ENCODE measurements at places on chromosomes 16 and 17.

DNA sequence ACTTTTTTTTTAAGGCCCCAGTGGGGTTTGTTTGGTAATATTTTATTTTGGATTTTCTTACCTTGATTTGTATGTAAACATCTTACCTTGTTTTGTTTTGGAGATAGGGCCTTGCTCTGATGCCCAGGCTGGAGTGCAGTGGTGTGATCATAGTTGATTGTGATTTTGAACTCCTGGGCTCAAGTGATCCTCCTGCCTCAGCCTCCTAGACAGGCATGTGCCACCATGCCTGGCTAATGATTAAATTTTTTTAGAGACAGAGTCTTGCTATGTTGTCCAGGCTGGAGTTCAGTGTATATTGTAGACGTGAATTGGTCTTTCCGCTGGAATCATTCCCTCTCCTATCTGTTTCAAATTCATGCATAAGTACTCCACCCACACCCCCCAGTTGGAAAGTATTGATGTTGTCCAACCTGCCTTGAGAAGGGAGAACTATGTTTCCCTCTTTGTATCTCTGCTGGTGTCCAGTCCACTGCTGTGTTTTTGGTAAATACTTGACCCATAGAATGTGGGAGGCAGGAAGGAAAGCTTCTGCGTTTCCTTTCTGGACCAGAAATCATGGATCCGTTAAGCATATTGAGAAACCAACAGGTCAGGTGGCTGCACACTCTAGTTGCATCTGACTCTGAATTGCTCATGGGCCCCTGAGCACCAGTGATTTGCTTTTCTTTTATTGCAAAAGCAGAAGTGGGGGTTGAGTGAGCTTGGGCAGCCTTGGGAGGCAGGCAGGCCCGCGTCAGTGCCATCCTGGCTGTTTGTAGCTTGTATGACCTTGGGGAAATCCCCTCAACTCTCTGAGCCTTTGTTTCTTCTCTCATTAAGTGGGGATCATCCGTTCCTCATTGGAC, 25.0 kb downstream of the RMI2 start:
- no peak for DNase-seq

- DNase-seq: no peak
Observed at GRCh38 chr17:48006936-48007709, 30.5 kb downstream of the COPZ2 start.

GRCh38 chr16:1621851-1622250, 9.7 kb downstream of the CRAMP1 start:
- DNase-seq: no peak

- no peak for DNase-seq
Observed at GRCh38 chr16:59907611-59908010, 1173.5 kb upstream of the GOT2 start.

DNA sequence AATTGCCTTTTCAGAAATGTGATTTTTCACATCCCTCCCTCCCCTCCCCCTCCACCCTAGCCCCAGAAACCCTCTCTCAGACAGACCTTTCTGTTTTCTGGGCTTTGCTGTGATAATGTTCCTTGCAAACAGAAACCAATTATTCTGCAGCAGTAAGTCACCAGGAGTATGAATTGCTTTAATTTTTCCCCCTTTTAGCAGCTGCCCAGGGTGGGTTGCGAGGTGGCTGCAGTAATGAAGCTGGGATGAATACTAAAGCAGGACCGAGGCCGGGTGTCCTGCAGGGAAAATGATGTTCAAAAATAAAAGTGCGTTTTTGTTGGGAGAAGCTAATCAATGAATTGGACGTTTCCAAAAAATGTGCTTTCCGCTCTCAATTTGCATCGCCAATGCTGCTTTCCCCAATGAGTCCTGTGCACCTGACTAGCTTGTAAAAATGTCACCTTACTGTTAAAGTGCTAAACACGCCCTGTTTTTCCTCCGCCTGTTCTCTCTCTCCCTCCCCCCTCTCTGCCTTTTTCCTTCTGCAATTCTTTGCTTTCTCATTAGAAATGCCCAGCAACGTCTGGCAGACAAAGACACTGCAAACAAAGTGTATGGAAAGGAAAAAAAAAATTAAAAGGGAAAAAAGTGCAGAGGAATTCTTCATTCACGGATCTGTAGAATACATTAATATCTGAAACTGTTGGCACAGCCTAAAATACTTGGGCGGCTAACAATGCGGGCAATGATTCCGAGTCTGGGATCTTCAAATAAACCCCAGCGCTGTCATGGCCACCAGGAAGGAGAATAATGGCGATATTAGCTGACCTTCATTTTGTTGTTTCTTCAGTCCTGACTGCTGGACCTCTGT, 244.1 kb downstream of the STX8 start:
- no peak for DNase-seq

DNA sequence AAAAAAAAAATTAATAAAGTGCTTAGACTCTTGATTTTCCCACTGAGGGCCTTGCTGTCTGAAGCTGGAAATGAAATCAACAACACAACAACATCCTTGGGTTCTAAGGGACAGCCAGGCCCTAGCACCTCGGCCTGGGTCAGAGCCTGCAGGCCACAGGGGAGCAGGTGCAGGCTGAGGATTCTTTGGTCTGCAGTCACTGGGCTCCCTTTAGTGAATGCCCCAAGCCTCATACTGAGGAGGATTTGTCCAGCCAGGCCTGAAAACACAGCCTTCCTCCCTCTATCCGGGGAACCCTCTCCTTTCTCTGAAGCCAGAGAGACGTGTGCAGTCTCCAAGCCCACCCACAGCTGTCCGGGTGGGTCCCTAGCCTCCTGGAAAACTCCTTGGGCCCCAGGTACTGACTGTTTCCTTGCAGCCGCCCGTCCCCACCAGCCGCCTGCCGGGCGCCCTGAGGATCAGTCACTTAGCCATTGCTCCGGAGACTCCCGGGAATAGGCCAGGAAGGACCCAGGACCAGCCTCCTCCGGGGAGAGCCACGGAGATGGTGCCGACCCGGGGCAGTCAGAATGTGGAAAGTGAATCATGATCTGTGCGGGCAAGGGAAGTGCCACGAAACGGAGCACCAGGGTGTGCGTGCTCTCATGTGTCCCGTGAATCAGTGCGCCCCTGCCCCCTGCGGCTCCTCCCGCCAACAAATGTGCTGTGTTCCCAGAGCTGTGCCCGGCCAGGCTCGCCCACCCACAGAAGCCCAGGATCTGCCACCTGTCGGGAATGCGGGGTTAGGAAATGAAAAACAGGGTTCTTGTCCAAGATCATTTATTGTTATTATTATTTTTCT, 91.0 kb downstream of the RTN4RL1 start:
- no peak for DNase-seq

DNA sequence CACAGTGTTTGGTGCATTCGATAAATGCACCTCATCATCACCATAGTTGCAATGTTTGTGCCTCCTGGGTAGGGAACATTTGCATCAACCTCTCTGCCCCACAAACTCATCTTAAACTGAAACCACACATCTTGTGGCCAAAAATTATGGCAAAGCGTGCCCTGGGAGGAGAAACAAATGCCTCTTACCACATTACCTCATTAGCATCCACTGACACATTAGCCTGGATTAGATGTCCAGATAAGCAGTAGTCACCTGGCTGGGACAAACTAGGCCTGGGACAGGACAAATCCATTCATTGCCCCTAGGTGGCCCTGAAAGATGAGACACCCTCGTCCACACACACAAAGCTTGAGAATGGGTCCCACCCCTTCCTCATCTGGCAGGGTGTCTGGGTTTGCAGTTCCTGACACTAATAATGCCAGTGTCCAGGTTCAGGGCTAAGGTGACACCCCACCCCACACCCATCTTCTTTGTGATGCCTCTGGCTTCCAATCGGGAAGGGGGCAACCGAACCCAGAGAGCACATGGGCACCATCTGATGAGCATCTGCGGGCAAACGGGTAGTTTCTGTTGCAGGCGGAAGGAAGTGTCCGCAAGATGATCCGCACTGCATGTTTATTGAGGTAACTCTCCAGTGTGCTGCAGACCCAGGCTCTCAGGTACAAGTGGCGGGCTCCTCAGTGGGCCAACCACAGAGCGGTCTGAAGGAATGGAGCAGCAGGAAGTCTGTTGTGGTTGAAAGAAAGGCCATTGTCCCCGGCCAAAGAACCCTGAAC, 8.6 kb downstream of the XYLT1 start:
- no peak for DNase-seq

GRCh38 chr16:30088237-30088831, 3.4 kb downstream of the TBX6 start:
- DNase-seq: no peak

DNA sequence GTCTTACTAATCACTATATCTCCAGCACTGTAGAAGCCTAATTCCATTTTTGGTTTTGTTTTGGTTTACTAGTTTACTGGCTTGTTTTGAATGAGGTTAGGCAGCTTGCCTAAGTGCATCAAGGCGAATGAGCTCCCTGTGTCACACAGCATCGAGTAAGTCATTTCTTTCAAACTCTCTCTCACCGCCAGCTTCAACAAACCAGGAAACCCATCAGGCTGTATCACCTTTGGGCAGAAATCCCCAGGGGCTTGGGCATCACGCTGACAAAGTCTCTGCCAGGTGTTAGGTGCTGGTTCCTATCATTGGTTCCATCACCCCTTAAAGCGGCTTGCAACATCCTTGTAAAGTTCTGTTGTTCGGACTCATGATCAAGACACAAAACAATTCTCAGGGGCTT, 226.6 kb downstream of the GRIN2A start:
- DNase-seq: no peak

GRCh38 chr17:1707107-1707506, 3.1 kb downstream of the TLCD2 start:
- DNase-seq: no peak

DNA sequence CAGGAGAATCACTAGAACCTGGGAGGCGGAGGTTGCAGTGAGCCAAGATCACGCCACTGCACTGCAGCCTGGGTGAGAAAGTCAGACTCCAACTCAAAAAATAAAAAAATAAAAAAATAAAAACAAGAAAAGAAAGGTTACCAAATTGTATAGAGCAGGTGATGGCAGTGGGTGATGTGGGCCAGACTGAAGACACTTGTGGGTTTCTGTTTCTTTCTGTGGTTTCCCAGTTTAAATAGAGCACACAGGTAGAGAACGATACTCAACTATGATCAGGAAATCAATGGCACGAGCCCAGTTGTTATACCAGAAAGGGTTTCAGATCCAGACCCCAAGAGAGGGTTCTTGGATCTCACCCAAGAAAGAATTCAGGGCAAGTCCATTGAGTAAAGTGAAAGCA, 32.6 kb downstream of the NUBP1 start:
- no peak for DNase-seq

DNA sequence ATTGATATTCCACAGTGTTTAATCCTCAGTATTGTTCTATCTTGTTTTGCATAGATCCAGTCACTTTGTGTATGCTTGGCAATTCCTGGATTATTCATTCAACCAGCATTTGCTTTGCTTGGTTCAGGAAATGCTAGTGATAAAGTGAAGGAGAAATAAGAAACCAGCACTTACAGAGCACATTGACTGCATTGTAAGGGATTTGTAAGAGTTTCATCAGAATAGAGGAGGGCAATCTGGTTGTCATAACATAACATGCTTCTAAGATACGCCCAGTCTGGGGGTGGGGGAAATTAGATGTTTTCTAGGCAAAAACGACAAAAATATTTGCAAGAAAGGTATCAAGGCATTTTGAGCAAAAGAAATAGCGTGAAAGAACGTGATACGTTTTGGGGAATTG, 40.4 kb downstream of the TNRC6A start:
- no peak for DNase-seq

- DNase-seq: no peak
Observed at GRCh38 chr16:9094011-9094846, 2.8 kb downstream of the HAPSTR1 start.

DNA sequence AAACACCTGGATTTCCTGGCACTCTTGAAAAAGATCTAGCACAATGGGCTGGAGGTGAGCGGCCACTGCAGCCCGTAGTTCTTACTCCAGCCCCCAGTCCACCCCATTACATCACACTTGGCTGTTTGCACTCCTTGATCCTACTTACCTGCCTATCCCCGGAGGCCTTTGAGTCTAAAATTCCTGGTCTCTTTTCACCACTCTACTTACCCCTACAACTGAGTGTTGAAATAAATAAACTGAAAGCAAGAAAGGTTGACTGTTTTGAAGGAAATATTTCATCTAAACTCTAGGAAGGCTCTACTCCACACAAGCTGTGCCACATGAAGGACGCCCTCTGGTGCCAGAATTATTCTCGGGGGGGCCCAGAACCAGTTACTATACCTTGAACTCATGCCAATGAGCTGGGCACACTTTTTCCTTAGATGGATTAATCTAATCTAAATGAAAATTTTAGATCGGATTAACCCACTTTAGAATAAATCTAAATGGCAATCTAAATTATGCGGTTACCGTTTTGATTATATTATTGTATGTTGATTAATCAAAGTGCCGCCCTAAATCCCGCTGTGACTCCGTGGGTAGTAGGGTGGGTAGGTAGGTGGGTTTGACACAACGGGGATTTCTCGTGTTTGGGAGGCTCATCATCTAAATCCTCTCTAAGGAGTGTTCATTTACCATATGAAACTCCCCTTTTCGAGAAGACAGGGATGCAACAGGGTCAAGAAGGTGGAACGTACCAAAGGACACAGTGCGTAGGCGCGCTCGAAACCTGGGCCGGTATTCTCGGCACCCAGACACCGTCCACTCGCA, 651 bp upstream of the EIF1 start:
- DNase-seq: no peak

DNA sequence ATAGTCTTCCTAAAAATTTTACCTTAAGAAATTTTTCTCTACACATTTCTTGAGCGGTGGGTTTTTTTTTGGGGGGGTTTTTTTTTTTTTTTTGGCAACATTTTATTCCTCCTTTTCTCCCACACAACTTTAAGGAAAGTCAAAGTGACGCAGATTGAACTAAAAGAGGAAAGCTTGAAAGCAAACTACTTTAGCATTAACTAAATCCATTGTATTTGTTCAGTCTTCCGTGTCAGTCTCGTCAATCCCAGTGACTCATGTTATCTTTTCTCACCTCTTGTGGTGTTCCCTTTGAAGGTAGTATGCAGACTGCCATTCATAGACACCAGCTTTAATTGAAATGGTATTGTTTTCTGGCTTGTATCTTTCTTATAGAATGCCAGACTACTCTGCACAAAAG, 39.3 kb downstream of the TADA2A start:
- no peak for DNase-seq

- DNase-seq: no peak
Observed at GRCh38 chr17:42985225-42985624, 4.9 kb downstream of the RUNDC1 start.

DNA sequence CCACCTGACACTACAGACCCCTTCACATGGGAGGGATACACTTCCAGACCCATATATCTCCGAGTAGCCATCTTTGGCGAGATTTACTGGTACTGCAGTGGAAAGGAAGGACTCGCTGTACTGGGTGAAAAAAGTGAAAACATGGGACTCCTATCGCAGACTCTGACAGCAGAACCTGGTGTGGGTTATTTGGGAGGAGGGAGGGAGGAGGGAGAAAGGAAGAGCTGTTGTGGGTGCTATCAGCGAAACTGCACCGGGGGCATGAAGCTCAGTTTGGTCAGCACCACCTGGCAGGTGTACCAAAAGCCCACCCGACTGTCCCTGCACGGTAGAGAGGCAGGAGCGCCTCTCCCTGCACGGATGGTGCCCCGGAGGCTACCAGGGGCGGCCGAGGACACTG, 5.0 kb downstream of the HBQ1 start:
- no peak for DNase-seq

GRCh38 chr16:89507834-89508590, at the start of gene SPG7:
SPG7 (plus strand) TSS chr16:89508403; CDS start chr16:89508418, 15 bp downstream.
- DNase-seq: peak; percentile 74

GRCh38 chr17:79028496-79029326, 4.7 kb downstream of the C1QTNF1 start:
- DNase-seq: no peak

Measured in anterior cingulate cortex (tissue), 58 donors.